Activated CD4-positive, alpha-beta memory T cell treated with anti-CD3 and anti-CD28 coated beads, Interleukin-2, amount 10 ng/mL, durations not matched to agents 7 days and 5 days (primary cell): ENCODE measurements at places on chromosomes 6 and 20. TPM values are rescaled to one million over a fixed set of nuclear protein-coding genes. Genes with fewer than 3 reads are reported as not detected.
A peak's percentile ranks its signal among the peaks of the same experiment; 100 is the strongest.

GRCh38 chr6:5275497-5275896 lies 14.2 kb downstream of the FARS2 start:
- H3K27me3 ChIP-seq = no peaks in the 10 kb centered on the region
- peaks cover 80% of the 10 kb centered on the region for H3K4me1 ChIP-seq
- no peak for DNase-seq

SLC22A7 gene
- total RNA-seq = not detected

AVP gene
- not detected for total RNA-seq

SAMHD1 gene
- 272 TPM for total RNA-seq

MDC1 gene
- 54.6 TPM for total RNA-seq

GRCh38 chr6:21116736-21117135 lies 476.8 kb upstream of the SOX4 start:
- no peaks in the 10 kb centered on the region for H3K36me3 ChIP-seq
- peaks cover 2% of the 10 kb centered on the region for H3K4me1 ChIP-seq
- no peaks in the 10 kb centered on the region for H3K27me3 ChIP-seq
- no peak overlapping the region for H3K27ac ChIP-seq
- H3K4me3 ChIP-seq = no peak overlapping the region
- DNase-seq = no peak

DNA sequence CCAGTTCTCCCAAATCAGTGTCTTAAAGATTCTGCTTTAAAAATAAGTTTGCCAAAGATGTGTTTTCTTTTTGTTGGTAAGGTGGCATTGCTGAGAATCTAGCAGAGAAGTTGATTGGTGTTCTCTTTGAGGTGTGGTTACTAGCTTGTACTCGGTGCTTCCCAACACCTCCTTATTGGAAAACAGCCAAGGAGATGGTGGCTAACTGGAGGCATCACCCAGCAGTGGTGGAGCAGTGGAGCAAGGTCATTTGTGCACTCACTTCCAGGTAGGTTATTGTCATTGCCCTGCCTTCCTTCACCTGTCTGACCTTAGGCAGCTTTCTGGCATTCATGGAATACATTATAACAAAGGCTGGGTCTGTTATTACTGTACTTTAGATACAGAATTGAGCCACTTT lies 26.7 kb downstream of the RALGAPB start:
- peaks cover 67% of the 10 kb centered on the region for H3K36me3 ChIP-seq
- no peaks in the 10 kb centered on the region for H3K27me3 ChIP-seq
- no peak overlapping the region for H3K4me3 ChIP-seq

SLC32A1 gene
- not detected for total RNA-seq

GRCh38 chr6:11575408-11576033 lies 38.0 kb downstream of the TMEM170B start:
- no peaks in the 10 kb centered on the region for H3K4me1 ChIP-seq
- peak; percentile 57 for DNase-seq
- H3K27ac ChIP-seq = no peak overlapping the region
- H3K4me3 ChIP-seq = no peak overlapping the region
- no peaks in the 10 kb centered on the region for H3K27me3 ChIP-seq

DNA sequence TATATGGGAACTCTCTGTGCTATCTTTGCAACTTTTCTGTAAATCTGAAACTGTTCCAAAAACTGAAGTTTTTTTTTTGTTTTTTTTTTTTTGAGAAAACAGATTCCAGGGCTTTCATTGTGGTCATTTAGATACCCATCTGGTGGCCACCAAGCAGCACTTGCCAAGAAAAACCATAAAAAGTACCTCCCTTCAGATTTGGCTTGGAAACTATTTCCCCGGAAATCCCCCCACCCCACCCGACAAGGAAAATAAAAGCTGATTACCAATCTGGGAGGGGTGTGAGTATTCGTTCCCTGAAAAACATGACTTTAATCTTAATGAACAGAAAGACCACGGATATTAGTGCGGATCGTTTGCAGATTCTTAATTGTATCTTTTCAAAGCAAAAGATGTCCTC lies 1.9 kb downstream of the NFATC2 start:
- no peak for DNase-seq
- peaks cover 55% of the 10 kb centered on the region for H3K36me3 ChIP-seq
- peak overlapping the region; percentile 99 for H3K4me3 ChIP-seq
- H3K27me3 ChIP-seq = peaks cover 22% of the 10 kb centered on the region
- peak overlapping the region; percentile 99 for H3K27ac ChIP-seq

OR12D3 gene
- not detected for total RNA-seq

GRCh38 chr6:56736804-56737203 lies 94.1 kb upstream of the DST start:
- H3K36me3 ChIP-seq = no peaks in the 10 kb centered on the region
- H3K4me1 ChIP-seq = no peaks in the 10 kb centered on the region
- peaks cover 4% of the 10 kb centered on the region for H3K27me3 ChIP-seq

- peak overlapping the region; percentile 76 for H3K4me3 ChIP-seq
- peaks cover 8% of the 10 kb centered on the region for H3K4me1 ChIP-seq
- H3K27me3 ChIP-seq = peaks cover 64% of the 10 kb centered on the region
Observed at GRCh38 chr20:49484180-49485140, 2.0 kb upstream of the KCNB1 start.

DNA sequence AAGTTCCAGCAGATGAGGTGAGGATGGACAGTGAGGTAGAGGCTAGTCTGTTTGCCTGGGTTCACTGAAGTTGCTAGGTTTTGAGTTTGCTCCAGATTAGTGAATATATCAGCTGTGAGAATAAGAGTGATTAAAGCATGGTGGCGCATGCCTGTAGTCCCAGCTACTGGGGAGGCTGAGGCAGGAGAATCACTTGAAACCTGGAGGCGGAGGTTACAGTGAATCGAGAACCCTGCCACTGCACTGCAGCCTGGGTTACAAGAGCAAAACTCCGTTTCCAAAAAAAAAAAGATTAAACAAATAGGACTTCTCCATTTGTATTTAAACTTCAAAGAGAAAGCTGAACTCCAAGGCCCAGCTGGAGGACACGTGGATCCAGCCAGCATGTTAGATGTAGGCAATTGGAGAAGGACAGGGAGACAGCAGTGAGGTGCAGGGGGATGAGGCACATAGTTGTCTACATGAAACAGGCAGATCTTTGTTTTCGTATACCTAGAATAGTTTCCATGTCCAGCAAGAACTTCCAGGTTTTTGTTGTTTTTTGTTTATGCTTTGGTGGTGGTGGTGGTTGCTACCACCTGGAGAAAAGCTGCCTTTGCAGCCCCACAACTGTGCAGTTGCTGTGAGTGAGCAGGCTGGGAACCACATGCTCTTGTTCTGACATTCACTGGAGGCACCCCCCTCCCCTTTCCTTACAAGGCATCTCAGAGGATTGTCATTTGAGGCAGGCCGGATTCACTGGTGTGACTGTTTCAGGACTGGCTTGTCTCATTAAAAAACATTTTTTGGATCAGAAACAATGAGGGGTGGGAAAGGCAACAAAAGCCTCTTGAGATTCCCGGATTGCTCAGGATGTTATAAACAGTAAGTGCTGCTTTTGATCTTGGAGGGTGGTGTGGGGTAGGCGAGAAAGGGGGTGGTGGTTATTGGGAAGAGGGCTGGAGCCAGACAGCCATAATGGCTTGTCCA lies 72.3 kb downstream of the JARID2 start:
- H3K4me3 ChIP-seq = no peak overlapping the region
- peaks cover 74% of the 10 kb centered on the region for H3K4me1 ChIP-seq
- H3K27me3 ChIP-seq = no peaks in the 10 kb centered on the region

DNA sequence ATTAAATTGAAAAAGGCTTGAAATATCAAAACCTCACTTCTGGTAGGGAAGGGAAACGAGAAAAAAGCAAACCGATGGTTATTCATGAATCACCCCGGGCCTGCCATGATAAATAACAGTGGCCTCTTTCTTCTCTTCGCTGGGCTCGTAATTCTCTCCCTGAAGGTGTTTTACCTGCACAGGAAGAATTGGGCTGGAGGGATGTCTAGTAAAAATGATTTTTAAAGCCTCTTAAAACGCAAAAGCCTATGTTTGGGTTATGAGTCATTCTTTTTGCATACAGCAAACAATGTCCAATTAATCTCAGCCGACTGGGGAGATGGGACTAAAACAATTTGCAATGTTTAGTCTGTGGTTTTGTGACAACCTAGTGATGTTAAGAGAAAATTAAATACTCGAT lies 16.8 kb downstream of the LINC00237 start:
- no peak overlapping the region for H3K4me3 ChIP-seq
- DNase-seq = no peak
- no peak overlapping the region for H3K27ac ChIP-seq
- peaks cover 49% of the 10 kb centered on the region for H3K27me3 ChIP-seq

DNA sequence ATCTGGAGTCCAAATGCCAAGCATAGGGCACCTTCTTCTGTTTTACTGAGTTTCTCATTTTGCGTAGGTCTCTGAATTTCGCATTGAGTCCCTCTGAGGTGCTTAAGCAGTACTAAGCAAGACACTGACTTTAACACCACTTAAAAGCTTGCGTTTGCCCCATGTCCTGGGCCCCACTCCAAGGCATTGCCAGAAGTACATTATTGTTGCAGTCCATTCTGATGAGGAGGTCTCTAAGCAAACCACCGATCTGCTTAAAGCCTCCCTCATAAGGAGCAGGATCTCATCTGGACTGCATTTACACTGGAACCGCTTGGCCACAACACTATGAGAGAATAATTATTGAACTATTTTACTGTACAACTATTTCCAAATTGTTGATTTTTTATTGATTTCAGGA lies 16.3 kb downstream of the BMP2 start:
- H3K4me3 ChIP-seq = no peak overlapping the region
- H3K36me3 ChIP-seq = no peaks in the 10 kb centered on the region
- H3K27me3 ChIP-seq = no peaks in the 10 kb centered on the region
- DNase-seq = no peak
- no peaks in the 10 kb centered on the region for H3K4me1 ChIP-seq
- H3K27ac ChIP-seq = no peak overlapping the region

- no peak overlapping the region for H3K27ac ChIP-seq
- H3K4me3 ChIP-seq = no peak overlapping the region
- DNase-seq = peak; percentile 11
- H3K27me3 ChIP-seq = peaks cover 87% of the 10 kb centered on the region
- H3K36me3 ChIP-seq = peaks cover 6% of the 10 kb centered on the region
Observed at GRCh38 chr20:44027343-44028002, 112.8 kb downstream of the TOX2 start.
